Esophagus squamous epithelium (tissue), 5 donors: ENCODE measurements at places on chromosomes 7 and 10.

- no peak for DNase-seq
These were observed 26.2 kb downstream of the IKZF1 start for GRCh38 chr7:50330696-50331095.

DNA sequence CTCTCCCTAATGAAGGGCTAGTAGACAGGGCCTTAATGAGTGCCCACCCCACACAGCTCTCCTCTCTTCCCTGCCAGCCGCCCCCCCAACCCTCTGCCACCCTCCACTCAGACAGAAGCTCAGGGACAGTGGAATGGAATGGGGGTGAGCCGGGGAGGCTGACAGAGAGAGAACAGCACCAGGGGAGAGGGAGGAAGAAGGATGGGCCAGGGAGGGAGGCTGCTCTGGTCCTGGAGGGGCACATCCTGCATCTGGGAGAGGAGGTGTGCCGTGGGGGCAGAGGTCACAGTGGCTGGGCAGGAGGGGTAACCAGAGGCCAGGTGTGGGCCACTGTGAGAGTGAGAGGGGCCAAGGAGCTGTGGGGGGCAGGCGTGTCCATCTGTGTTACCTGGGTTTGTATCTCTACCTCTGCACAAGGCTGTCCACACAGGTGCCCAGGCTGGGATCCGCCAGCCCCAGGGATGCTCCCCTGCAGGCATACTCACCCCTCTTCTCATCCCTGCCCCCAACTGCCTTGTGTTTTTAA, 2.4 kb downstream of the NYAP1 start:
- no peak for DNase-seq

DNA sequence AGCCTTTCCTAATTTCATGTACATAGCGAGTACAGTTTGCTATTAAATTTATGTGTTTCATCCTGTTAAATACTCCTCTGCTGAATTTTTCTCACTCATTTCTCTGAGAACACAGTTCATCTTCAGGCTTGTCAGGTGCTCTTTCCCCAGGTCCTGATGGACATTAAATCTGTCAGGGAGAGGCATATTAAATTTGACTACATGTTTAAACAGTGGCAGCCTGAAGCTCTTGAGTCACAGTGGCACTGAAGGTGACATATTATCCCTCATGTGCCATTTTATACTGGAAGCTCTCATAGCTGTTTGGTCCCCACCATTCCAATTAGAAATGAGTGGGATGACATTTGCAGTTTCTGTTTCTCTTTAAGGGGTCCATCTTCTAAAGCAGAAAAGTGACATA, 1089.6 kb upstream of the SORCS1 start:
- no peak for DNase-seq

GRCh38 chr7:148697256-148698006, 1.3 kb upstream of the CUL1 start:
- DNase-seq: no peak

DNA sequence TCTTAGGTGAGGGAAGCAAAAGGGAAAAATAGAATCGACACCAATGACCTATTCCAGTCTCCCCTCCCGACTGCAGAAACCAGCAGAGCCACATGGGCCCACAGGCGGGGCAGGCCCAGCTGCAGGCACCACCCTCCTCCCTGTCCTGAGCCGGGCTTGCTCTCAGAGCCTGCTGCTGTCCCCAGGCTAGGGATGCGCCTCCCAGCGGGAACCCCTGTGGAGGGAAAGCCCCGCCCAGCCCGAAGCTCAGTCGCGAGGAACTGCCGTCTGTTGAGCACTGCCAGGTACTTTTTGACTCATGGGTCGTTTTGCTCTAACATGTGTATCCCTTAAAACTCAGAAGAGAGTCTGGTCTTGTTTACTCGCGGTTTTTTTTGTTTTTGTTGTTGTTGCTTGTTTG, 124.5 kb upstream of the RET start:
- DNase-seq: no peak

- no peak for DNase-seq
These were observed 101.9 kb downstream of the COL28A1 start for GRCh38 chr7:7433811-7434210.

- DNase-seq: no peak
These were observed 38.5 kb downstream of the POR start for GRCh38 chr7:75953431-75953830.

DNA sequence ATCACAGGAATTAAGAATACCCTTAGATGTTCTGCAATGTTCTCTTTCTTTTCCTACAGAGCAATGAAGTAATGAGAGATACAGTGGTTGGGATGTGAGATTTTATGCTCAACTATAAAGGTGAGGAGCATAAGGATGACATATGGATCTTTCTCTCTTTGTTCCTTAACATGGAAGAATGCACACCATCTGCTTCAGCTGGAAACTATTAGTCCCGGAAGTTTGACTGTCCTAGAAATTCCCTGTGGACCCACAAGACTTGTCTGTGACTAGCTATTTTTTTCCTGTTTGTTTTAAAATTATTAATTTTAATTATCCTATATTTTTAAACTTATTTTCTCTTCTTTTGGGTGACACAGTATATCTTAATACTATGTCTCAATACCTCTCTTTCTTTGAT, 80.2 kb downstream of the DKK1 start:
- no peak for DNase-seq

GRCh38 chr7:26198781-26199169, 1.8 kb downstream of the HNRNPA2B1 start:
- DNase-seq: no peak

DNA sequence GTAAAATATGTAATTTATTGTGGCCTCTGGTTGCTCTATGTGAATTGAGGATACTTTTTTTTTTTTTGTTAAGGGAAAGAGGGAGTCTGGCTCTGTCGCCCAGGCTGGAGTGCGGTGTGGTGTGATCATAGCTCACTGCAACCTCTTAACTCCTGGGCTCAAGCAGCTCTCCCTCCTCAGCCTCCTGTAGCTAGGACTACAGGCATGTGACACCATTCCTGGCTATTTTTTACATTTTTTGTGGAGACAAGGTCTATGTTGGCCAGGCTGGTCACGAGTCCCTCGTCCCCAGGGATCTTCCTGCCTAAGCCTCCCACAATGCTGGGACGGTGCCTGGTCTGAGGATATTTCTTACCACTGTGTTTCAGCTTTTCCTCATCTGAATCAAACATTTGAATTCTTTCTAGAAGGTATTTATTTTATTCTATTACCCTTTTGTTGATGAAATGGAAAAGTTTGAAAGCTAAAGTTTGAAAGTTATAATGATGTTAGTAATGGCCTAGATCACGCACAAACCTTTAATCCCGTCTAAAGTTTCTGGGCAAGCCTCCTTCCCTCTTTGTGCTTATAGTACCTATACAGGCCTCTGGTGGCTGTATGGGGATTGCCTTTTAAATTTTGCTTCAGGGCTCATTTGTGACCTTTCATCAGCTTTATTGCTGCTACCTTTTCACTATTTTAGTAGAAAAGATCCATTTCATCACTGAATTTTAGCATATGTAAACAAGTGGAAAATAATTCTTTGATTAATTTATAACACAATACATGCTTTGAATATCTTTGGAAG, 2.0 kb downstream of the IFRD1 start:
- no peak for DNase-seq

- no peak for DNase-seq
These were observed 1.1 kb upstream of the VOPP1 start for GRCh38 chr7:55573234-55573900.

GRCh38 chr7:101093906-101094305, 8.6 kb downstream of the TRIM56 start:
- no peak for DNase-seq

DNA sequence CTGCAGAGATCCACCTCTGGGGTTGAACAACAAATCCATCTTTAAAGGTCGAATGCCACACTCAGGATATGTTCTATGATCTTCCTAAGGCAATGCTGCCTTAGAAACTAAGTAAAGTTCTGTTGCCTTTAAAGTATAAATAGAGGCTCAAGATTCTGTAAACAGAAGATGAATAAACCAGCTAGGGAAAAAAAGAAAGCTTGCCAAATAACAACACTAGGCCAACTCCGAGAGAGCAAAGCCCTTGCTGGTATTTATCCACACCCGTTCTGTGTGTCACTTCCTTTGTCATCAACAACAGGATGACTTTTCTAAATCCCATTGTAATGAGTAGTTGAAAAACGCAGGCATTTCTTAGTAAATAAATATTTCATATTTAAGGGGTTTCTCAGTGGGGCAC, 330.0 kb upstream of the GLI3 start:
- no peak for DNase-seq
